ENCODE measurements at places on chromosomes 12 and 14.
A peak's percentile ranks its signal among the peaks of the same experiment; 100 is the strongest.

DNA sequence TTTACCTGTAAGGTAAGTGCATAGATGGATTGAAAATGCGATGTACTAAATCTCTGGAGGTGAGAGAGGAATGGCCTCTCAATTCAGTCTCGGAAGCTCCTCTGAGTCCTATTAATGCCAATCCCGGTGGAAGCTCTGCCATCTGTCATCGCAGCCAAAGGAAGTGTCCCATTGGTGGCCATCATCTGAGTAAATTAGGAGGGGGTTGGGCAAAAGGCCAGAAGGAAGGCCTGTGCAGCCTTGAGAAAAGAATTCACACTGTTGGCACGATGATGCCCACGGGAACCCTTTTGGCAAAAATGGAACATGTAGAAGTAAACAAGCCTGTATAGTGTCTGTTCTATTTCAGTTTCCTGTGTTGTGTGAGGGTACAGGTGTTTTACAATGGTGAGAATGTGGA, 494.8 kb downstream of the NELL2 start:
- DNase-seq: no peak

GRCh38 chr14:44286201-44286600, 220.9 kb downstream of the FSCB start:
- DNase-seq: peak; percentile 49

GRCh38 chr12:24049728-24050127, 100.3 kb upstream of the SOX5 start:
- DNase-seq: no peak

- DNase-seq: no peak
These were observed 602 bp downstream of the APEX1 start for GRCh38 chr14:20455355-20456300.

GRCh38 chr12:14981049-14981448, 8.2 kb downstream of the PDE6H start:
- DNase-seq: no peak

GRCh38 chr12:112973011-112973735, 5.1 kb upstream of the OAS2 start:
- no peak for DNase-seq

GRCh38 chr14:104561124-104561557, 18.4 kb upstream of the C14orf180 start:
- DNase-seq: peak; percentile 24

- DNase-seq: peak; percentile 42
These were observed 5.4 kb downstream of the PSMD9 start for GRCh38 chr12:121893961-121894460.

DNA sequence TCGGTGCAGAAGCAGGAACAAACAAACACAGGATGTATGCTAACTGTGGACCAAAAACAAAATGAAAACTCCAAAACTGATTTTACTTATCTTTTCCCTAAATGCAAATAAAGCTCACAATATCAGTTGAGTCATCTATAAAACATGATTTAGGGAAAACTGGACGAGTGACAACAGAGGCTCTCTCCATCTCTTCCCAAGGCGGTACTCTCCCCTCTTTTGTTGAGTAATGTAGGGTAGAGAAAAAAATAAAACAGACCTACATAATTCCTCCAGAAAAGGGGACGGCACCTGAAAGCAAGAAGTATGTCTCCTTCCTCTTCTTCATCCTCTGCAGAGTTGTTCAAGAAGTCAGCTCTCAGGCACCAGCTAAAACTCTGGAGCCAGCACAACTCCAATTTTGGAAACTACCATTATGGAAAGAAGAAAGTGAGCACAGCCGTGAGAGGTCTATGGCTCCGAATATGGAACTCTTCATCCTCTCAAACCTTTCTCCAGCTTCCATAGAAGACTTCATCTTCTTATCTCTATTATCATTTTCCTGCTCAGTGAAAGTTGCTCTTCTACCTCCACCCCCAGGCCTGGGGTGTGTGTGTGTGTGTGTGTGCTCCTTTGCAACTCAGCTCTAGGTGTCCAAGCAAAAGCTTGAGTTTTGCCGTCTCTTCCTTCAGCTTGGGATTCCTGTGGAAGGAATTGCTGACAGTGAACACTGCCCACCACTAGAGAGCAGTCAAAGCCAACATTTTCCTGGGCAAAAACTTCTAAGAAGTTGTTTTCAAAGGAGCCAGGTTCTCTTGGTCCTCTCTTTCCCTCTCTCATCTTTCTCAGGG, 155.4 kb downstream of the DIO2 start:
- peak; percentile 81 for DNase-seq

DNA sequence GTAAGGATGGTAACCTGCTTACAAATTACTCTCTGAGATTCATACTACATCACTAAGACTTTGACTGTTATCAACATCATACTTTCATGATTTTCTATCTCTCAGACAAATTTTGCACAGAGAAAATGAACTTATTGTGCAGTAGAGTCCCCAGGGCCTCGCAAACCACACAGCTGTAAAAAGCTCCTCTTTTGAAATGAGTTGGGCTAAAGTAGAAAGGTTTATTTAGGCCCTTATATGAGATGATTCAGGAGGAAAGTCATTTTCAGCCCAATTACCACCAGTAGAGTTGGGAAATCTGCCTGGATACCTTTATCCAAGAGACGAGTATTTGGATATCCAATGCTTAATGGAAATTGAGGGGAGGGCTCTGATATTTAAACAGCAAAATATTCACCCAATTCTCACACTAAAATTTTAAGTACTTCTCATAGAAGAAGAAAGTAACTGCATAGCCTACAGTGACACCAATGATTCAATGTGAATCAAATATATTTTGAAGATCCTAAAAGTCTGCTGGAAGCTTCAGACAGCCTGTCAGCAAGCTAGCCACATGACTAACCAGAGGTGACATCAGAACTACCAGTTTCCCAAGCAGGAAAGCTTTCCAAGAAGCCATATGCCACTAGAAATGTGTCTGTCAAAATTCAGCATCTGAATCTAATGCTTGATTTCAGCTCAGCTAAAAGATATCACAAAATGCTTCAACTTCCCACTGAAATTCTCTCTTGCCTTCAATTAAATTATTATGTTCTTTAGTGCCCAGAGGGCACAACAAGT, 190.1 kb upstream of the SYT1 start:
- DNase-seq: no peak

- DNase-seq: no peak
These were observed 9.4 kb downstream of the SPRYD3 start for GRCh38 chr12:53069621-53070410.

DNA sequence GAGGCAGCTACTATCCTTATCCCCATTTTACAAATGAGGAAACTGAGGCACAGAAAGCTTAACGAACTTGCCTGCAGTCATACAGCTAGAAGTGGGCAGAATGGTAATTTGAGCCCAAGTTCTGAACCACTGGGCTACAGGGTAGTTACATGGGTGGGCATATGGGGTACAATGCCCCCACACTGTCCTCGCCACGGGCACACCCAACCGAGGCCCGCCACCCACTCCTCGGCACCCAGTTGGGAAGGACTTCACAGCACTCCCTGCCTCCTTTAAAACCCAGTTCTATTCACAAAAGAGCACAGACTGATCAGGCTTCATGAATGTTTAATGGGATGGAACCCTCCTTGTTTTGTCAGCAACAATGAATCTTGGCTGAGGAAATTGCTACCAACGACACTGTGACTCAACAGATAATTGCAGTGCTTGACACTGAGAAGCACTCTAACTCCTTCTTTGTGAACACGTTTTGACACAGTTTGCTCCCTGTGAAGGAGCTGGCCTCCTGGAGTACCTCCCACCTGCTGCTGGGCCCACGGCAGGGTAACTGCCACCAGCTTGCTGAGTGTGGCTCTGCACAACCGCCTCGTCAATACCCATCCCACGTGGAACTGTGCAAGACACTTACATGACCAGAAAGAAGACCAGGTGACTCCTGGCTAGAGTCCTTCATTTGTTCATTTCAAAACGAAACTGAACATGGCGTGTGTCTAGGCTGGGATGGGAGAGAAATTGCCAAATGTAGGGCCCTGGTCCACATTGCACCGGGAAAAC, 63.5 kb downstream of the CLMN start:
- DNase-seq: peak; percentile 98

GRCh38 chr14:57847096-57847495, 18.8 kb downstream of the SLC35F4 start:
- DNase-seq: no peak

DNA sequence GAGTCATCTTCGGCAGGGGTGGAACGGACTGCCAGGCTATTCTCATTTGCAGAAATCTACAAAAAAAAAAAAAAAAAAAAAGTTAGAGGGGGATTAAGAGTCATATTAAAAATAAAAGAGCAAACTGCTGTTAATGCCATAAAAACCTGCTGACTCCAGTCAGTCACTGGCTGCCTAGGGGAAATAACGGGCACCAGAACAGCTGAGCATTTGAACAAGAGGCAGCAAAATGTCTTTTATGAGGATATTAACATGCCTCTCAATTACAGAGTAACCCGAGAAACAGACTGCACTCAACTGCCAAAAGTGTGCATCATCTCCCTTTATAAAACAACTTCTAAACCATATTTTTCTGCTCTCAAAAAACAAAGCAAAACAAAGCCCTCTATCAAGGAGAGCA, 28.7 kb upstream of the CERS5 start:
- peak; percentile 52 for DNase-seq

DNA sequence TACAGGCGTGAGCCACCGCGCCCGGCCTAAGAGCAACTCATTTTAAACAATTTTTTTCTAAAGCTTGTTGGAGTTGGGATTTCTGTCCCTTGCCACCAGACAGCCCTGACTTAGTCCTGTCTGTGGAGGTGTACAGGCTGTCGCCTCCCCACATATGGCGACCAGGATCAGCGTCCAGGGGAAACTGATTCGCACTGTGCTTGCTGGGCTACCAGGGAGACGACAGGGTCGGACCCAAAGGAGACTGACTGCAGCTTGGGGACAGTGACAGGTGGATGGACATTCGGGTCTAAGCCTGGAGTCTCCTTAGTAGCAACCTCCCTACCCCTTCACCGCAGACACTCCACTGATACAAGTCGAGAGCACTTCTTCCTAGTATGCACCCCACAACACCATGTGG, 40.3 kb downstream of the TRAFD1 start:
- DNase-seq: no peak

DNA sequence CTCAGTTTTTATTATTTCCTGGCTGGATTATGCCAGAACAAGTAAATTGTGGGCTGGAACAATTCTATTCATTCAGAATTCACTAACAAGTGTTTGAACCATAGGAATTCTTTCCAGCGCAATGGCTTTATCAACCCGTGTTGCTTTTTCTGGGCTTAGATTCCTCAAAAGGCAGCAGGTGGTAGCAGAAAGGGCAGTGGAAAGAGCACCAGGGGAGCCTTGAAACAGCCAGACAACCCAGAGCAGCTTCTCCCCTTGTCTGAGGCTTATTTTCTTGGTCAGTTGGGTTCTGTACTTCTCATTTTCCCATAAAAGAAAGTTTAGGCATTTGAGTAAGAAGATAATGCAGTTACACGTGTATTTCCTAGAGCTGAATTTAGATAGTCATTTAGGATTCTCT, 130.7 kb downstream of the OTOGL start:
- peak; percentile 6 for DNase-seq

DNA sequence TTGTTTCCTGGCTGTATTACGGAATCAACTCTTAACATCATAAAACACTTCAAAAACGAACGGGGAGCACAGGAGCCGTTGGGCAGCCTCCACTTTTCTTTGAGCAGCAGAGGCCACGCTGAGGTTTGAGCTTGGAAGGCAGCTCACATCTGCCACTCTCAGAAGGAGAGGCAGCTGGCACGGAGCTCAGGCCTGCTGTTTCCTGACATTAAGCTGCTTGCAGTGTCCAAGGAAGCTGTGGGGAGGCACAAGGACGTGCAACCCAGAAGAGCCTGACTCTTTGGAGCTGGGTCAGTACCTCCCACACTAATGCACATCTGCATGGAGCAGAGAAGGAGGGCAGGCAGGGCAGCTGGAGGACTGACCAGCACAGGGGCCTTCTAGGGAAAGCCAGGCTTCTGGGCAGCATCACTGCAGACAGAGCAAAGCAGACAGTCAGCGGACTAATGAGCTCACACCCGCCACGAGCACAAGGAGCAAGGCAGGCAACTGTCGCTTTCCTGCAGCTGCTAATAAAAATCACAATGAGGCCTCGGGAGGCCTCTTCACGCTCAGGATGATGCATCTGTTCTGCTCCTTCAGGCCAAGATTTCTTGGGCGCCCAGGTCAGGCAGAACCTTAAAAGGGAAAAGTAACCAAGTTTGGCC, 211.1 kb downstream of the GLT1D1 start:
- DNase-seq: no peak

- DNase-seq: no peak
These were observed 518.5 kb upstream of the MDGA2 start for GRCh38 chr14:48193893-48194292.

- no peak for DNase-seq
These were observed 137.8 kb downstream of the TTC7B start for GRCh38 chr14:90678420-90678819.

DNA sequence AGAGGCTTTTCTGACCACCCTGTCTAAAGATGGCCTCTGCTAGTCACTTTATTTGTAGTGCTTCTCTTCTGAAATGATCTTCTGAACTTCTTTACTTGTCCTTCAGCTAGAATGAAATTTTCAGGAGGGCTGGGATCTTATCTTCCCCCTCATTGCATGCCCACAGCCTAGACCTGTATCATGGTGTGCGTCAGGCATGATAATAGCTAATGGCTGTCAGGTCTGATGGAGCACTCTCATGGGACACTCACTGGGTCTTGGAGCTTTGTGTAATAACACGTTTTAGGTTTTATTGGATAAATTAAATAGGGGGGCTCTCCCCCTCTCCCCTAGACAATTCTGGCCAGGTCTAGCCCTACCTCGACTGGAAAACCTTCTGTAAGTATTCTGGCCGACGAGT, 97.1 kb upstream of the NRXN3 start:
- DNase-seq: no peak

DNA sequence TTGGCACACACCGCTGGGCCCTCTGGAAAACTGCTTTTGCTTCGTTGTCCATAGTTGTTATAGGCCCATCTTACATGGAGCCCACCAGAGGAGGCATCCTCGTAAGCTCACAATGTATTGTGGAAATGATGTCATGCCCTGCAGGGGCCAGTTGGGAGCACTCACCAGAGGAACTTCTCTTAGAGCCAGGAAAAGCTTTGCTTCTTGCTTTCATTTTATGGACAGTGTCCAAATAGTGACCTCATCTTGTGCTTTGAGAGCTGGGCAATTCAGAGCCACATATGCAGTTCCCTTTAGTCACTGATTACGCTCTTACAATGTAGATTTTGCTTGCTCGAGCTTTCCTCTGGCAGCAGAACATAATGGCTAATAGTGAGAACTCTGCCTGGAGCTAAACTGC, 275.6 kb downstream of the AACS start:
- DNase-seq: no peak

DNA sequence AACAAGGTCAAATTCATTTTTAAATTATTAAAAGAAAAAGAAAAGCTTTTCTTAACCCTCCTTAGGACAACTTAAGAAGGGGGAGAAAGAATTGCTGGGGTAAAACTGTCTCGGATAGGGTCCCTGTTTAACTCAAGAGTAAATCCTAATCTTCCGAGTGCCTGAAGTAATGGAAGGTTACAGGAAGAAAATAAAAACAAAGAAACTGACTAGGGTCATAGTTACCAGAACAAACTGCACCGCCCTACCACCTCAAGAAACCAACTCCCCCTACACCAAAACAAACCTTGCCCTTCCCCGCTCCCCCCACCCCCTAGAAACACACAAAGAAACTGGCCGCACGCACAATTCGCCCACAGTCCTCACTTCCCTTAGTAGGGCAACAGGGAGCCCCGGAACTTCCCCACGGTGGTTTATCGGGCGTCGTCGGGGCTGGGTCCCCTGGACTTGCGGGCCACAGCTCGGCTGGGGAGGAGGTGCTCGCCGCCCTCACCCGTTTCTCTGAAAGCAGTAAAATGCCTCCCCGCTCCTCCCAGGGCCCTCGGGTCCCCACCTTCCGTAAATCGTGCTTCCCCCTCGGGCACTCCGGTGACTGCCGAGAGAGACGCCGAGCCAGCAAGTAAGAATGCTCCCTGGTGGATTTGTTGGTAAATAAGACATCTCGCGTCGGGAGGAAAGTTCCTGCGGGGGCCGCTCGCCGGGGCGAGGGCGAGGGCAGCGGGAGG, 2.4 kb downstream of the SINHCAF start:
- DNase-seq: peak; percentile 88

All from NCI-H1417 (cell line).